ENCODE measurements at places on chromosomes 16 and 17.

GRCh38 chr17:49698005-49698404, 9.8 kb downstream of the SLC35B1 start:
- no peak for DNase-seq

GRCh38 chr16:50244504-50245416, 21.6 kb upstream of the ADCY7 start:
- DNase-seq: no peak

GRCh38 chr17:8693328-8693727, 51.3 kb downstream of the CCDC42 start:
- DNase-seq: no peak

- peak; percentile 60 for DNase-seq
Measured at GRCh38 chr17:63998050-63998720, at the start of gene PRR29. Gene PRR29 (plus strand): TSS chr17:63998351. CDS start chr17:63998365, 14 bp downstream.

DNA sequence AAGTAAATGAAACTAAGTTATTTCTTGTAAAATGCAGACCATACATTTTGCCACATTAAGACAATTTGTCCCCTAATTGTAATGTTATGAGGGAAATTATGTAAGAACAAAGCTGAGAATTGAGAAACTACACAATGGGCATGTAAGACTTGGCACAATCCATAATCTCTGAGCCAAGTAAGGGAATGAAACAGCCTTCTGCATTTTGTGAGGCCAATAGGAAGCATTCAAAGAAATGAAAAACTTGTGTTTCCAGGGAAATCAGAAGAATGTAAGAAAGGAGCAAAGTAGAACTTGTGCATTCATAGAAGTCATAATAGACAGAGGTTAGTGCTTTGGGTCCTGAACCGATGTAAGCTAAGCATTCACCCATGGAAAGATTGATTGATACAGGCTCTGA, 1.8 kb downstream of the KRTAP9-4 start:
- DNase-seq: no peak

DNA sequence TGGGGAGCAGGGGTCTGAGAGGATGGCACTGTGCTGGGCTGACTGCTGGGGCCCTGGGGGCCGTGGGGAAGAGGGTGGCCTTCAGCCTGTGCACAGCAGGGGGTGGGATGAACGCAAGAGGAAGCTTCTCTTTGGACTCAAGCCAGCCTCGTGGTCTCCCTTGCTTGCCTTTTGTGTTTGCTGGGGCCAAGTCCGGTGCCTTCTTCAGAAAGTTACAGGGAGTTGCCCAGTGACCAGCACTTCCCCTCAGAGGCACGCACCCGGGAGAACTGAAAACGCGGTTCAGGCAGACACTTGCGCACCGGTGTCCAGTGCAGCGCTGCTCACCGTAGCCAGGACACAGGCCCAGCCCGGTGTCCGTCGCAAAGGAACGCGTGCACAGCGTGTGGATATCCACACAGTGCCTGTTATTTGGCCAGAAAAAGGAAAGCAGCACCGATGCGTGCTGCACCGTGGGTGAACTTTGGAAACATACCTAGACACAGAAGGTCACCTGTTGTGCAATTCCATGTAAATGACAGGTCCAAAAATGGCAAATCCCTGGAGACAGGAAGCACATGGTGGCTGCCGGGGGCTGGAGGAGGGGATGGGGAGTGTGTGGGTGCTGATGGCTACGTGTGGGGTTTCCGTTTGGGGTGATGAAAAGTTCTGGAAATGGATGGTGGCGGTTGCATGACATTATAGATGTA, 29.4 kb upstream of the NUDT16L1 start:
- DNase-seq: no peak

DNA sequence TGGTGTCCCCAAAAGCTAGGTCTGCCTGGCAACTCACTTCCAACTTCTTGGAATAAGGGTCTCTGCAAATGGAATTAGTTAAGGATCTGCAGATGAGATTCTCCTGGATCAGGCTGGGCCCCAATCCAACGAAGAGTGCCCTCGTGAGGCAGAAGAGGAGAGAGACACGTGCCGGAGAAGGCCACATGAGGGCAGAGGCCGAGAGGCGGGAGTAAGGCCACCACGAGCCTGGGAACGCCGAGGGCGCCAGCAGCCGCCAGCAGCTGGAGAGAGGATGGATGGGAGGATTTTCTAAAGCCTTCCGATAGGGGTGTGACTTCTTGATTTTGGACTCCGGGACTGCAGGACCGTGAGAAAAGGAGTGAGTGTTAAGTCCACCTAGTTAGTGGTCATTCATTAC, 76.3 kb downstream of the JPH3 start:
- no peak for DNase-seq

All from activated CD4-positive, alpha-beta T cell treated with anti-CD3 and anti-CD28 coated beads, Interleukin-2, amount 50 U/mL, for 24 hours (primary cell).